ENCODE measurements at places on chromosomes 16 and 17.

DNA sequence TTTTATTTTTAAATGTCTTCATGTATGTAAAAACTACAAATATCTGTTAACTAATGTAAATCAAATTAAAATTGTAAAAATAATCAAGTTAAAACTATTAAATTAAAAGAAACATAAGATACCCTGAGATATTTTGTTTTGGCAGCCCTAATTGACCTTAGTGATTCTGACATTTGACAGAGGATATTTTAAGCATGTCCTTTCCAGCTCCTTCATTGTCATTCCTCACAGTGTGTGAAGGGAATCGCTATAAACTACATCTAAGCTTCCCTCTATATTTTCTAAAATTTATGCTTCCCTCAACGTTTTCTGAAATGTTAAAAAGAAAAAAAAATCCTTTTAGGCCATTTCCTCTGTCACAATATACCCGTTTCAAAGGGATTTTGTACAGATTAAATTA lies 20.2 kb downstream of the CEP112 start:
- DNase-seq = no peak

DNA sequence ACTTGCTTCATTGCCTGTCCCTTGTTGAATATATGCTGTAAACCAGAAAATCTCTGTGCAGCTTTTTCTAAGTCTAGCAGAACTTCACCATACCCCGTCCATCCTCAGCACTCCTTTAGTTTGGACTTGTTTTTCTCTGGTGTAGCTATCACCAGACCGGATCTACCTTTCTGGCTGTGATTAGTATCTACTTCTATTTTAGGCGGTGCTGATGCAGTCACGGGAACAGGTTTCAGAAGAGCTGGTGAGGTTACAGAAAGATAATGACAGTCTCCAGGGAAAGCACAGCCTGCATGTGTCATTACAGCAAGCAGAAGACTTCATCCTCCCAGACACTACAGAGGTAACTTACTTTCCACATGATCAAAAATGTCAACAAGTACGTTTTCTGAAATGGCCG lies 46.4 kb downstream of the NUP88 start:
- DNase-seq = no peak

DNA sequence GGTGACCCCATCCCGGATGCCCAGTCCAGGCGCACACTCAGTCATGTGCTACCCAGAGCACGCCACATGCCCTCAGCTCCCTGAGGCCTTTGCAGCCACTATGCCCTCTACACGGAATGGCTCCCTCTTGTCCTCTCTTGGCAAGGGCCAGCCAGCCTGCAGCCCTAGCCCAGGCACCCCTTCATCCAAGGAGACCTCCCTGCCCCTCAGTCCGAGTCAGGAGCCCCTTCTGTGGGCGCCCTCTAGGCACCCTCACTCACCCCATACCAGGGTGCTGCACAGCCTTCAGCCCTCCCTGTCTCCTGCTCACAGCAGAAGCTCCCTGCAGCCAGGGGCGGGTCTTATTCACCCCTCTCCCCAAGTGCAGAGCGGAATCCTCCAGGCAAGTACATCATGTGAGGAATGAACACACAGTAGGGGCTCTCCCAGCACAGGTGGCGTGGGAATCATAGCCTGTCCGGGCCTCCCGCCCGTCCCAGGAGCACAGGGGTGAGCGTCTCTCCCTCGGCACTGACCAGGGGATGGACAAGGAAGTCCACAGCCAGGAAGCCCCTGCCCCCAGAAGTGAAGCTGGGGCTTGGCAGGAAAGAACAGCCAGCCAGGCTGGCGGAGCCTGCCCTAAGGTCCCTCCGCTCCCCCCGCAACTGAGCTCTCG lies 186.9 kb downstream of the RBFOX3 start:
- DNase-seq = no peak

- no peak for DNase-seq
Measured at GRCh38 chr16:57613514-57613913, 14.9 kb upstream of the ADGRG1 start.

DNA sequence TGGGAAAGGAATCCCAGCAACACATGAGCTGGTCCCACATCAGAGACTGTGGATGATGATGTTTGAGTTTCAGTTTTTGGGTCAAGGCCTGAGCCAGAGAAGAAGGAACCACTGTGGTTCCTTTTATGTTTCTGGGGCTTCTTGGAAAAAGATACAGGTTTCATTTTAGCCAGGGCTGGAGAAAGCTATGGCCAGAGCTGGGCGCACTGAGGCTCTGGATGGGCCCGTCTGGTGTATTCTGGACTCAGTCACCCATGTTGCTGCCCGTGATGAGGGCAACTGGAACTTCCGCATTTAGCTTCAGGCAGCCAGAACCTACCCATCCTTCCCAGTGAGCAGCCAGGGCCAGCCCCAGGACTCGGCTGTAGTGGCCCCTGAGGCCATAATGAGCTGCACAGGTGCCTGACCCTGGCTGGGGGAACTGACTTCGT lies 15.0 kb upstream of the PITPNA start:
- DNase-seq = no peak

Data from AG08396 (cell line).